IPS DF 19.7 (cell line): ENCODE measurements at places on chromosomes 5 and 9.

- no peak for DNase-seq
Observed at GRCh38 chr5:103511554-103511885, 51.1 kb downstream of the NUDT12 start.

- no peak for DNase-seq
Observed at GRCh38 chr5:64814073-64814472, 45.3 kb downstream of the CWC27 start.

GRCh38 chr9:37931592-37931991, 27.7 kb upstream of the SLC25A51 start:
- no peak for DNase-seq

- DNase-seq: no peak
Observed at GRCh38 chr5:38468978-38469706, 87.3 kb downstream of the LIFR start.

- DNase-seq: no peak
Observed at GRCh38 chr5:112795342-112795741, 57.7 kb downstream of the APC start.

GRCh38 chr9:94159069-94159939, 75.0 kb downstream of the PTPDC1 start:
- DNase-seq: no peak

DNA sequence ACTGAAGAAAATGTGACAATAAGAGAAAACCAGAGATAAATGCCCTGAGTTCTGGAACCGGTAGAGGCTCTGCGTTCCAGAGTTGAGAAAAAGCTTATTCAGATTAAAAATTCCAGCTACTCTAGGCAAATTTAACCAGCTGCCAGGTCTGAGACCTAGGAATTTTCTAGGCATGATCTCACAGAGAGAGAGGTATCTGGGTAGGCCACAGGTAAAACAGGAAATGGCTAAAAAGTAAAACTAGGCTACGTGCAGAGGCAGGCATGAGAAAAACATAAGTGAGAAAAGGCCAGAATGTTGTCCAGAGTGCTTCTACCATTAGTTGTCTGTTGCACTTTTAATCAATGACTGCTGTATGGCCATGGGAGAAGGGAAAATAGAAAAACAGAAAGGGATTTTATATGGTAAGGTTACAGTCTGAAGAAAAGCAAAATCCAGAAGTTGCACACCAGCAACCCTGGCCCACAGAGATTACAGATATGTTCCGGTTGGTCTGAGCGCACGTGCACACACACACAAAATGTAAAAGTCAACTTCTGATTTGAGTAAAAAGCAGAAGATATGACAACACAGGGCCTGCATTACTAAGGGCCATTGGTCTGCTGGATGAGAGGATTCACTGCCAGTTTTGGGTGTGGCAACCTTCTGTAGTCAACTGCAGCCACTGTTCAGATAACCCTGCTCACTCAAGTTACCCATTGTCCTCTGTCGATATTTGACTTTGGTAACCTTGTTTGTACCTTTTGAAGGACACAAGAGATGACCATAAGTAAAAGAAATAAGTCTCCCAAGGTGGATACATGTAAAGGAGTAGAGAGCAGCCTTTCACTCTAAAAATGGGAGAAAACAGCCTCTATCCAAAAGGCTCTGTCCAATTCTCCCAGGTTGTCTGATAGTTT, 266.0 kb downstream of the DTWD2 start:
- no peak for DNase-seq

DNA sequence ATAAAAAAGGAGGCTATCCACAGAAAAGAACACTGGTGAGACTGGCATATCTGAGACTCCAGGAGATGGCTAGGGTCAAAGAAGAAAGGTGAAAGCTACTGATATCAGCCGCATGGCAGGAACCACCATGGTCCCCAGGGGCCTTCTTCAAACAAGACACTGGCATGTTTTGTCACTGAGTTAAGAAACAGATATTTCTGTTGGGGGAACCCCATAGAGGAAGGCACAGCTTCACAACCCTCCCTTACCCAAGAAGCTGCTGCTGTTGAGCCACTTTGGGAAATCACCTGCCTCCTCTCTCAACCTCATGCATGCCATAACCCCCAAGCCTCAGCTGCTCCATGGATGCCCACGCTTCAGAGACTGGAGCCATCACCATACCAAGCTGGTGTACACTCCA, 13.3 kb upstream of the BTNL3 start:
- no peak for DNase-seq

- no peak for DNase-seq
Observed at GRCh38 chr5:15690611-15691010, 190.6 kb downstream of the FBXL7 start.

- DNase-seq: no peak
Observed at GRCh38 chr9:135925496-135926133, 18.3 kb upstream of the CAMSAP1 start.

GRCh38 chr5:33379757-33380156, 61.0 kb upstream of the TARS1 start:
- DNase-seq: peak; percentile 54

- no peak for DNase-seq
Observed at GRCh38 chr9:30482499-30482898, 1901.9 kb upstream of the ACO1 start.

DNA sequence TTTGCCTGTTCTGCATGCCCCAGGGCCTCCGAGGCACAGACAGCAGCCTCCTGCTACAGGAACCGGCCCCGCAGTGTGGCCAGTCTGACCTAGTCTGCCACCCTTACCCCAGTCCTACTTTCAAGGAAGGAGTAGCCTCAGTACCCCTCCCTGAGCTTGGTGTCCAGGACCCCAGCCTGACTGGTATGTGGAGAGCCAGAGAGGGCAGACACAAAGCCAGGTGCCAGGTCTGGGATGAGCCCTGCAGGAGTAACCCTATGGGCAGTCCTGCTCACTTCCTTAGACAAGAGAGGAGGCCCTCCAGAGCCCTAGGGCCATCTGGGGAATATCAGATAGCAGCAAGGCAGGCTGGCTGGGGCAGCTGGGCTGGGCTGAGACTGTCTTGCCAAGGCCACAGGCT, 67.8 kb downstream of the NRG2 start:
- no peak for DNase-seq

DNA sequence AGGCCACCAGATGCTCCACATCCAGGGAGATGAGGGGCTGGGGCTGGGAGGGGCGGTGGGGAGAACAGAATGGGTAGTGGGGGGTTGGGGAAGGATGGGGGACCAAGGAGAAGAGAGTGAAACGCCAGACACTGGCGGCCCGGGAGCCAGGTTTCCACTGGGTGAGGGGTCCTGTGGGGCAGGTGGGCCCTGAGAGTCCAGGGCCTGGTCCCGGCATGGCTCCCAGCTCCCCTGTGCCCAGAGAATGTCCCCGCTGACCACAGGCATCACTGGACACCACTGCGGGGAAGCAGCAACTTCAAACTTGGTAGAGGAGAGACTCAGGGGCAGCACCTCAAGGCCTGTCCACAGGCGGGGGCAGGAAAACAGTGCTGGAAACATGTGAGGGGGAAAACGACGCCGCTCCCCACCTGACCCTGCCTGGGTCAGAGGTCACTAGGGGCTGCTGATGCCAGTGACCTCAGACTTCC, 13.2 kb downstream of the NINJ1 start:
- no peak for DNase-seq

DNA sequence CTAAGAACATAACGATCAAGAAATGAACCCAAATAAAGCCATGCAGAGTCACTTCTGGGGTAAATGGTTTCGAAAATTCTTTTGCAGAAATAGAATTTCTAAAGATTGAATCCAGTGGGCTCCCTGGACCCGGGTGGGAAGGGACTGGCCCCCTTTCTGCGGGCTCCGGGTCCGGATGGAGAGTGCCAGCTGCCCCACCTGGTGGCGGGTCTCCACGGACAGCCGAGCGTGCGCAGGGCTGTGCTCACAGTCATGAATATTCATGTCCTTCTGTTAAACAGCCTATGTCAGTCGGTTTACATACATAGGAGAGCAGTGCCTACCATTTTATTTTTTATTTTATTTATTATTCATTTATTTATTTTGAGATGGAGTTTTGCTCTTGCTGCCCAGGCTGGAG, 4.7 kb upstream of the PPP1R26 start:
- no peak for DNase-seq

DNA sequence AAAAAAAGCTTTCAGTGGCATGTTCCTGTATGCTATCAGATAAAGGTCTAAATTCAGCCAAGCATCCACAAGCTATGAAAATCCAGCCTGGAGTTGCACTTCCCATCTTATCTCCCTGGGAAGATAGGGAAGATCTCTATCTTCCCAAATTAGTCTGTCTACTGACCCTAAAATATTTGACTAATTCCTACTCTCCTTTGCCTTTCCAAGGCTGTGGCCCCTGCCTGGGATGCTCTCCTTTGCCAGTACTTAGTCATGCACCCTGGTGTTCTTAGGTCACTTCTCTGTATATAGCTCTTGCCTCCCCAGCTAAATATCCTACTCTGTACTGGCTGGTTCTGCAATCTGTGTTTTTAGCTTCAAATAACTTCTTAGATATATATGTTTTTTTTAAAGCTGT, 44.0 kb upstream of the PLPP1 start:
- no peak for DNase-seq

- no peak for DNase-seq
Observed at GRCh38 chr9:94817291-94818177, 91.0 kb downstream of the AOPEP start.

GRCh38 chr9:93071464-93071863, 13.0 kb downstream of the SUSD3 start:
- DNase-seq: no peak

GRCh38 chr9:3348169-3348568, 177.6 kb downstream of the RFX3 start:
- no peak for DNase-seq
